Ovary (tissue), 10 donors: ENCODE measurements at places on chromosomes 7 and 10. TPM values are rescaled to one million over a fixed set of nuclear protein-coding genes. Genes with fewer than 3 reads are reported as not detected.
A peak's percentile ranks its signal among the peaks of the same experiment; 100 is the strongest.

GRCh38 chr7:144997512-144997911 is 161.7 kb upstream of the TPK1 start:
- DNase-seq, result no peak
- no peak overlapping the region for H3K27ac ChIP-seq
- H3K27me3 ChIP-seq, result no peaks in the 10 kb centered on the region
- H3K4me1 ChIP-seq, result no peaks in the 10 kb centered on the region
- no peak overlapping the region for H3K4me3 ChIP-seq

GRCh38 chr10:95756809-95757684 is 1.1 kb downstream of the ENTPD1 start:
- H3K4me1 ChIP-seq, result no peaks in the 10 kb centered on the region
- H3K36me3 ChIP-seq, result no peaks in the 10 kb centered on the region
- DNase-seq, result no peak
- H3K27ac ChIP-seq, result no peak overlapping the region
- no peaks in the 10 kb centered on the region for H3K27me3 ChIP-seq

- DNase-seq, result no peak
- no peak overlapping the region for H3K4me3 ChIP-seq
- H3K4me1 ChIP-seq, result no peaks in the 10 kb centered on the region
- H3K36me3 ChIP-seq, result no peaks in the 10 kb centered on the region
- no peak overlapping the region for H3K27ac ChIP-seq
Measured at GRCh38 chr10:114000457-114001010, 43.1 kb upstream of the ADRB1 start.

DNA sequence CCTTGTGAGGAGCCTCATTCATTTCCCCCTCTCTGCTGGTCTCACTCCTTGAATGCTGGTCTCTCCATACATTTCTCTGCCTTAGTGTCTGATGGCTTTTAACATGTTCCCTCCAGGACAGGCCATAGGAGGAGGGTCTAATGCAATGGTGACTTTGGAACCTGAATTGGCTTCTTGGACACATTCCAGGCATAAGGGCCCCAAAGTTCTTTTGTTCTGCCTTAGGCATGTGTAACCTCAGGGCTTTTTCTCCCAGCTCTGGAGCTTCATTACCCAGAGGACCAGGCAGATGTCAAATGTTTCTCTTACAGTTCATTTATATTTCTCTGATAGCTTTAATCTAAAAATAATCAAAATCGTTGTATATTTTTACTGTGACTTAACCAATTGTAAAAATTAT is 162.6 kb downstream of the SDK1 start:
- H3K4me1 ChIP-seq, result no peaks in the 10 kb centered on the region
- H3K27me3 ChIP-seq, result no peaks in the 10 kb centered on the region
- no peak overlapping the region for H3K27ac ChIP-seq
- H3K4me3 ChIP-seq, result no peak overlapping the region
- DNase-seq, result no peak

- no peaks in the 10 kb centered on the region for H3K27me3 ChIP-seq
- DNase-seq, result no peak
- H3K4me1 ChIP-seq, result no peaks in the 10 kb centered on the region
- no peak overlapping the region for H3K27ac ChIP-seq
- no peak overlapping the region for H3K4me3 ChIP-seq
Measured at GRCh38 chr7:11427686-11428273, 404.2 kb downstream of the THSD7A start.

DNA sequence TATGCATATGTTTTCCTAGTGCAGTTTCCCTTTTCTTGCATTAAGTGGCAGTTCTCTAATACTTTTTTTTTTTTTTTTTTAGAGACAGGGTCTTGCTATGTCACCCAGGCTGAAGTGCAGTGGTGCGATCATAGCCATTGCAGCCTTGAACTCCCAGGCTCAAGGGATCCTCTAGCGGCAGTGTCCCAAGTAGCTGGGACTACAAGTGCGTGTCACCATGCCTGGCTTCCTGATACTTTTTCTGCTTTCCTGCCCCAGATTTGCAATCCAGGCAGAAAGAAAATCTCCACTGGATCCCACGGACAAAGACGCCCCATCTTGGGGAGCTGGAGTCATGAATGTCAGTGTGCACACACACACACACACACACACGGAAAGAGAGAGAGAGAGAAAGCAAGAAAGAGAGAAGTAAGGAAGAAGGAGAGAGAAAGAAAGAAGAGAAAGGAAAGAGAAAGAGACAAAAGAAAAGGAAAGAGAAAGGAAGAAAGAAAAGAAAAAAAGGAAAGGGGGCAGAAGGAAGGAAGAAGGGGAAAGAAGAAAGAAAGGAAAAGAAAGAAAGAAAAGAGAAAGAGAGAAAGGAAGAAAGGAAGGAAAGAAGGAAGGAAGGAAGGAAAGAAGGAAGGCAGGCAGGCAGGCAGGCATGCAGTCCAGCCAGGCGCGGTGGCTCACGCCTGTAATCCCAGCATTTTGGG is 37.5 kb upstream of the OCM2 start:
- H3K4me1 ChIP-seq, result no peaks in the 10 kb centered on the region
- DNase-seq, result no peak
- H3K27me3 ChIP-seq, result no peaks in the 10 kb centered on the region
- no peak overlapping the region for H3K27ac ChIP-seq

GRCh38 chr10:86372119-86372783 is 5.7 kb upstream of the GRID1 start:
- H3K36me3 ChIP-seq, result no peaks in the 10 kb centered on the region
- DNase-seq, result peak; percentile 9
- H3K27me3 ChIP-seq, result no peaks in the 10 kb centered on the region
- H3K4me3 ChIP-seq, result no peak overlapping the region
- no peaks in the 10 kb centered on the region for H3K4me1 ChIP-seq

- no peak overlapping the region for H3K27ac ChIP-seq
- no peaks in the 10 kb centered on the region for H3K27me3 ChIP-seq
- H3K4me1 ChIP-seq, result no peaks in the 10 kb centered on the region
- H3K4me3 ChIP-seq, result no peak overlapping the region
- no peaks in the 10 kb centered on the region for H3K36me3 ChIP-seq
Measured at GRCh38 chr7:155860840-155861479, 48.7 kb upstream of the SHH start.

- no peak overlapping the region for H3K27ac ChIP-seq
- DNase-seq, result no peak
- H3K4me3 ChIP-seq, result no peak overlapping the region
- no peaks in the 10 kb centered on the region for H3K27me3 ChIP-seq
- no peaks in the 10 kb centered on the region for H3K36me3 ChIP-seq
Measured at GRCh38 chr10:58331646-58332045, 3.2 kb upstream of the UBE2D1 start.

DNA sequence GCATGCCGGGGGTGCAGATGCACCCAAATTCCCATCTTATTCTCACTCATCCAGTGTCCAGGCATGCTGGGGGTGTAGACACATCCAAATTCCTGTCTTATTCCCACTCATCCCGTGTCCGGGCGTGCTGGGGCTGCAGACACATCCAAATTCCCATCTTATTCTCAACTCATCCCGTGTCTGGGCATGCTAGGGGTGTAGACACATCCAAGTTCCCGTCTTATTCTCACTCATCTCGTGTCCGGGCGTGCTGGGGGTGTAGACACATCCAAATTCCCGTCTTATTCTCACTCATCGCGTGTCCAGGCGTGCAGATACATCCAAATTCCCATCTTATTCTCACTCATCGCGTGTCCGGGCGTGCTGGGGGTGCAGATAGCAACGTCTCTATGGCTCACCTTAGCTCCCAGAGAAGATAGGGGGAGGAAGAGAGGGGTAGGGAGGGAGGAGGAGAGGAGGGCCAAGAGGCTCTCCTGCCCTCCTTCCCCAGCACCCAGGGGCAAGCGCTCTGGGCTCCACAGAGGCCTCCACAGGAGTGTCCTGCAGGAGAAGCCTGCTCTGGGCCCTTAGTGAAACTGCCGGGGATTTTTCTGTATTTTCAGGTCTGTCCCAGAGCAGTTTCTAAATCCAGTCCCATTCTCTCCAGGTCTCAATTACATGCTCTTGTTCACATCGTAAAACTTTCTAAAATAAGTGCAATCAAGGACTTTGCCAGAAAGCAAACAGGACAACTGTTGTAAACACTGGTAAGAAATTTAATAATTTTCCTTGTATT is 210.8 kb downstream of the DIP2C start:
- H3K4me3 ChIP-seq, result no peak overlapping the region
- H3K27ac ChIP-seq, result no peak overlapping the region
- DNase-seq, result no peak
- no peaks in the 10 kb centered on the region for H3K36me3 ChIP-seq
- H3K27me3 ChIP-seq, result no peaks in the 10 kb centered on the region
- peaks cover 3% of the 10 kb centered on the region for H3K4me1 ChIP-seq

DNA sequence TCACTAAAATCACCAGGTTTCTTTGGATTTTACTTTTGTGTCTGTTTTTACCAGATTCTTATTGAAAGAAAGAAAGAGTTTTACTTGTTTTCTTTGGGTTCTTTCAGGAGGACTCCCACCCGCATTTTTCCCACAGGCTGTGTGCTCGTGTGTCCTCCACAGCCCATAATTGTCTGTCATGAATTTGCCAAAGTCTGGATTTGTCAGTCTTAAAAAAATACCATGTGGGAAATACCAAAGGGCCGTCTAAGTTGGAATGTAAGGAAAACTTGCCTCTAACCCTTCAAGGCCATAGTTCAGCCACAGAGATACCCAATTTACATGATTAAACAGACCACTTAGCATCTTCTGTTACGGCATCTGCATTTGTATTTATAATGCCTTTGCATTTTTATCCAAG is 41.3 kb upstream of the INHBA start:
- no peak overlapping the region for H3K4me3 ChIP-seq
- no peak overlapping the region for H3K27ac ChIP-seq
- no peak for DNase-seq
- H3K36me3 ChIP-seq, result no peaks in the 10 kb centered on the region
- H3K27me3 ChIP-seq, result no peaks in the 10 kb centered on the region
- H3K4me1 ChIP-seq, result no peaks in the 10 kb centered on the region

DNA sequence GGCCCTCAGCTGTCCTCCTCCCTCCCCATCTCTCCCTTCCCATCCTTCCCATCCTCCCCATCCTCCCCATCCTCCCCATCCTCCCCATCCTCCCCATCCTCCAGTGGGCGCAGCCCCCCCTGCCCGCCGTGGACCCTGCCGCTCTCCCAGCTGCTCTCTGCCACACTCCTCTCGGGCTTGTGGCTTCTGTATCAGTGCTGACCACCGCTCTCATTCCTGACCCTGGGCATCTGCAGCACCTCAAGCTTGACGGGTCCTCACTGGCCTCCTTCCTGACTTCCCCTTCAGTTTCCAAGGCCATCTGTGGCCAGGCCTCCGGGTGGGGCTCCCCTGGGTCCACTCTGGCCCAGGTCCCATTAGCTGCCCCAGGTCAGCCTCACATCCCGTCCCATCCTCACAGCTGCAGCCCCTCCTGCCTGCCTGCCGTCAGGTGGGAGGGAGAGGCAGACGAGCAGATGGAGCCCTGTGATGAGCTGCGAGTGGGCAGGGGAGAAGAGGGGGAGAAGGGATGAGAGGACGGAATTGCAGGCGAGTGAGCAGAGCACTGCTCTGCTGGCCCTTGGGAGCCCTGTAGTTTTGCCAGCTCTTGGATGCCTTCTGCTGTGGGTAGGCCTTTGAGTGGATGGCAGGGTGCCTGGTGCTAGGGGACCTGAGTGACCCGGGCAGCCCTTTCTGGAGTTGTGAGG is 35.7 kb downstream of the LHPP start:
- H3K36me3 ChIP-seq, result no peaks in the 10 kb centered on the region
- H3K27ac ChIP-seq, result no peak overlapping the region
- DNase-seq, result no peak
- H3K4me3 ChIP-seq, result no peak overlapping the region
- H3K4me1 ChIP-seq, result no peaks in the 10 kb centered on the region

DNA sequence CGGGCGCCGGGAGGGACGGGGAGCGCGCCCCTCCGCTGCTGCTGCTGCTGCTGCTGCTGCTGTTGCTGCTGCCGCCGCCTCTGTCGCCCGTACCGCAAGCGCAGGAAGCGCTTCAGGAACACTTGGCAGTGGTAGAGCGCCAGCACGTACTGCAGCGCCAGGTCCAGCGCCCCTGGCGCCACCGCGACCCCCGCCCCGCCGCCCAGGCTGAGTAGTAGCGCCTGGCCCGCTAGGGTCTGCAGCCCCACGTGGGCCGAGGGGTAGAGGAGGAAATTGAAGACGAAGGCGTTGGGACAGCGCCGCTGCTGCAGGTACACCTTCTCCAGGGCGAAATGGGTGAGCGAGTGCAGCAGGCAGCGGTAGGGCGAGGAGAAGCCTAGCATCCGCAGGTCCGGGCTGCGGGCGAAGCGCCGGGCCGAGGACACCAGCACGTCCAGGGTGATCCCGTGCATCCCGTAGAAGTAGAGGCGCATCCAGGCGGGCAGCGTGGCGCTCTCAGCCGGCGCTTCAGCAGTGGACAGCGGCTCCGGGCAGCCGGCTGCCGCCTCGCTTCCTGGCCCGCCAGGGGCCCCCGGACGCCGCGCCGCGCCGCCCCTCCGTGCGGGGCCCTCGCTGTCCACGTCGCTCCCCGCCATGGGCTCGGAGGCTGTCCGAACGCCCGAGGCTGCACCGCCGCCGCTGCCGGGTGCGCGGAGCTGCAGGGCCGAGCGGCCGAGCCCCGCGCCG is at the start of gene TMEM229A:
TMEM229A (minus strand) TSS at position 699 of the 726 bp plus-strand sequence; CDS start at position 635, 64 bp downstream.
- H3K4me3 ChIP-seq, result peak within 1 kb of the TSS; percentile 22
- H3K27ac ChIP-seq, result no peak within 1 kb of the TSS
- no peaks in the 10 kb centered on the region for H3K27me3 ChIP-seq
- H3K36me3 ChIP-seq, result no peaks in the 10 kb centered on the region
- peak; percentile 13 for DNase-seq

DNA sequence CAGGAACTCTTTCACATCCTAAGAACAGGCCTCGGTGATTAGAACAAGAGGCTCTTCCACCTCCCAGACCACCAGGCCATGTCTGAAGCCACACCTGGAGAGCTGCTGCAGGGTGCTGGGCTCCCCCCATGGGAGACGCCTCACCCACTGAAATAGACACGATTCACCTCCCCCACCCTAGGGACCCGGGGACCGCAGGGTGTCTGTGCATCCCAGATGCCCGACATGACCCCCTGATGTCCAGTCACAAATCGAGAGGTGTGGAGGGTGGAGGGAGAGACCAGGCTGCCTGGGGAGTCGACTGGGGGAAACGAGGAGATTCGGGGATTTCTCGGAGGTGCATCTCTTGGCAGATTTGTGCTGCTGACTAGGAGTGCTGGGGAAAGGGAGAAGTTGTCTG is 31.0 kb downstream of the CNPY1 start:
- no peak for DNase-seq
- H3K4me1 ChIP-seq, result no peaks in the 10 kb centered on the region

GRCh38 chr7:75980430-75981202 is 13.8 kb downstream of the TMEM120A start:
- H3K4me1 ChIP-seq, result peaks cover 24% of the 10 kb centered on the region
- H3K36me3 ChIP-seq, result no peaks in the 10 kb centered on the region
- no peaks in the 10 kb centered on the region for H3K27me3 ChIP-seq
- no peak overlapping the region for H3K4me3 ChIP-seq
- DNase-seq, result no peak

Gene NEUROG3
- not detected for total RNA-seq

Gene ZNHIT1
- 84.4 TPM for total RNA-seq

Gene CRYGN
- not detected for total RNA-seq

Gene LAMB4
- total RNA-seq, result not detected

Gene BAIAP2L1
- total RNA-seq, result 0.73 TPM

Gene SDK1
- 5.7 TPM for total RNA-seq

Gene ABCB4
- total RNA-seq, result 0.95 TPM

Gene NUTM2E
- 0.30 TPM for total RNA-seq

Gene UCN3
- total RNA-seq, result not detected
